Renal cortical epithelial cell (primary cell): ENCODE measurements at places on chromosomes 13 and 19. TPM values are rescaled to one million over a fixed set of nuclear protein-coding genes. Genes with fewer than 3 reads are reported as not detected.

NPAS1 gene
- 0.52 and 0.55 TPM in 2 replicates for total RNA-seq

MBD3L1 gene
- not detected in 2 replicates for total RNA-seq

GRCh38 chr13:29901710-29902631 lies 51.6 kb upstream of the UBL3 start:
- DNase-seq: peak; percentile 96

DNA sequence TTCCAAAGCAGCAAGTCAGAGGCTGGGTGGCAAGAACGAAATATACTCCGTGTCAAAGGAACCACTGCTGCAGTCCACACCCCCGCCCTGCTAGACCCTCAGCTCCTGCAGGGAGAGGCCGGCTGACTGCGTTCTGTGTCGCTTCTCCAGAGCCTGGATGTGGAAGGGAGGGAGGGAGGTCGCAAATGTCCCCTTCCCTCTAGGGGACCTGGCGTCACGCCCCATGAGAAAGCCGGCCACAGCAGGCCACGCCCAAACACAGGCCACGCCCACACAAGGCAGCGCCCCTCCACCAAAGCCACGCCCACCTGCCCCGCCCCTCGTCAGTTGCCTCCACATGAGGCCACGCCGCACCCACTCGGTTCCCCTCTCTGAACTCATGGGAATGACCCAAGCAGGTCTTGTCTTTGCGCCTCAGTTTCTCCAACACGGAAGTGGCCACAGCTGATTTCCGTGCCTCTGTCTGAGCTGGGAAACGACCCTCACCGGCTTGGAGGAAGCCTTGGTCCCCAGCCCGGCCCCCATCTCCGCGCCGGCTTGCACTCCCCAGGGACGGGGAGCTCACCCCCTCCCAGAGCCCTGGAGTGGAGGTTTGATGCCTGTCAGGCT lies 38.4 kb upstream of the TCF3 start:
- DNase-seq: no peak

GPR18 gene
- total RNA-seq: not detected in 2 replicates

- DNase-seq: no peak
Measured at GRCh38 chr19:5291588-5292193, 48.9 kb downstream of the PTPRS start.

GRCh38 chr13:99758460-99759162 lies 213.0 kb downstream of the ZIC5 start:
- no peak for DNase-seq
